ENCODE measurements at places on chromosomes 12 and 14.

DNA sequence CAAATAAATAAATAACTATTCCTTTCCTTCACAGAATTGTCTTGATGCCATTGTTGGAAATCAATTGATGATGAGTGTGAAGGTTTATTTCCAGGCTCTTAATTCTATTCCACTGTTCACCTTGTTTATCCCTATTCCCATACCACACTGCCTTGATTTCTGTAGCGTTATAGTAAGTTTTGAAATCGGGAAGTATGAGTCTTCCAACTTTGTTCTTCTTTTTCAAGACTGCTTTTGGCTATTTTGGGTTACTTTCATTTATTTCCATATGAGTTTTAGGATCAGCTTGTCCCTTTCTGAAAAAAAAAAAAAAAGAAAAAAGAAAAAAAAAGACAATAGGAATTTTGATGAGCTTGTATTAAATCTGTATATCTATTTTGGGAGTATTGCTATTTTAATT lies 9.3 kb upstream of the CDK2AP1 start:
- no peak for DNase-seq

DNA sequence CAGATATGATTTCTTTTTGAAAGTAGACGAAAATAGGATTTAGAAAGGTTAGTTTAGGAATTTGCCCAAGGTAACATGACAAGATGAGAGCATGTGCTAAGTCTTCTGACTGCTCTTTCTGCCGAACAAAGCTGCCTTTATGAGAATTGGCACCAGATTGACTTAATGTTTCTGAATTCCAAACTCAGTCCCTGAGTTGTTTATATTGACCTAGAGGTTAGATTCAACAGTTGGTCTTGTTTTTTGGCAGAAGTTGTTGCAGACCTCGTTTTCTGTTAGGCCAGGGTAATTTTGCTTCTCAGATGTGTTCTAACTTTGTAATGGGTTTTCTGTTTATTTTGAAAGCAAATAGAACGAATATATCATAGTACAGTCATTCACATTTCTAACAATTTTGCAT lies 61.5 kb upstream of the LRTM2 start:
- no peak for DNase-seq

DNA sequence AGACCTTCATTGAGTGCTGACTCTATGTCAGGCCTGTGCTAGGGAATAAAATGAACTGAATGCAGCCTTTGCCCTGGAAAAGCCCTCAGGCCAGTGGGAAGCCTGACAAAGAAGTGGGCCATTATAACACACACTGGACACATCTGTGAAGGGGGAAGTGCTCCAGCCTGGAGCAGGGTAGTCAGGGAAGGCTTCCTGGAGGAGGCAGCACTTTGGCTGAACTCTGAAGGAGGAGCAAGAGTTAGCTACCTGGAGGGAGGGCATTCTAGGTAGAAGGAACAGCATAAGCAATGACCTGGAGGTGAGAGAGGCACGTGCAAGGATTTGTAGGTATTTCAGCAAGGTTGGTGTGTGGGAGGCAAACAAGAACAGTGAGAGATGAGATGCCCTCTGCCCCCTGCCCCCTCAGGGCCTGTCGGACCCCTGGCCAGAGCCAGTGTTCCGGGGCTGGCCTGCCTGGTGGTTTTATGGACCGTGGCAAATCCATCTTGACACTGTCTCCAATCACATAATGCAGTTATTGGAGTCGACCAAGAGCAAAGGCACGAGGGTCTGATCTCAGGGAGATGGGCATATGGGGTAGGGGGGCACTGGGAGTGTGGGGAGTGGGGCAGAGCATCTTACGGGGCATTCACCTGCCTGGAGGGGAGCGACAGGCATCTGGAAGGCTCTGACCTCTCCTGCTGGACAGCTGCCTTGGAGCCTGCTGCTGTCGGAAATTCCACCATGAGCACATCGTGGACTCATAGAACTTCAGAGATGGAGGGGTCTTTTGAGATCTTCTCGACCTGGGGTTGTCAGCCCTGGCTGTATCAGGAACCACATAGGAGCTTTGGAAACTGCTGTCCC lies 2.7 kb upstream of the FAM222A start:
- no peak for DNase-seq

GRCh38 chr14:90641168-90641567 lies 175.1 kb downstream of the TTC7B start:
- no peak for DNase-seq

DNA sequence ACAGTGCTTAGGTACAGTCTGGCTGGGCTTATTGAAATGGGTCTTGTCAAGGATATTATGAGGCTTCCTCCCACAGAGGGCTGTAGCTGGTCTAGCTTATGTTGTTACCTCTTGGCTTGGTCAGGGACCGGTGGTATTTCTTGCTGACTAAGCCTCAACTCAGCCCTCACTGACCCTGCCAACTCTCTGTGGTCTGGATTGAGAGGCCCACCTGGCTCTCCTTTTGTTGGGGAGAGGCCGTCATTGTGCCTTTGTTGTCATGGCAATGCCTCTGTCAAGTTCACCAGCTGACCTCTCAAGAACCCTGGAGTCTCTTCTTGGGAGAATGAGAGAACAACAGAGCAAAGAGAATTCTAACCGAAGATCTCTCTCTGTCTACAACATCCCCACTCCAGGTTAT lies 245.6 kb upstream of the NPAS3 start:
- no peak for DNase-seq

GRCh38 chr14:34257505-34257904 lies 204.5 kb downstream of the SPTSSA start:
- no peak for DNase-seq
